ENCODE measurements at places on chromosomes 11 and 22.

- DNase-seq = no peak
Observed at GRCh38 chr22:33792832-33793231, 127.4 kb downstream of the LARGE1 start.

DNA sequence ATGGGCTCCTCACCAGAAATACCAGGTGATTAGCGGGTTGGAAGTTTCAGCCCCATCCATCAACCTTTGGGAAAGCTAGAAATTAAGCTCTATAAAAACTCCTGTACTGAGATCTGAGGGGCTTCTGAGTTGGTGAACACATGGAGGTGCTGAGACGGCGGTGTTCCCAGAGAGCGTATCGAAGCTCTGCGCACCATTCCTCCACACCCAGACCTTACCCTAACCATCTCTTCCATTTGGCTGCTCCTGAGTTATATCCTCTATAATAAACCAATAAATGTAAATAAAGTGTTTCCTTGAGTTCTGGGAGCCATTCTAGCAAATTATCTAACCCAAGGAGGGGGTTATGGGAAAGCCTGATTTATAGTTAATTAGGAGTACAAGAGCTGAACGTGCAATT is 41.4 kb downstream of the TMEM123 start:
- no peak for DNase-seq

DNA sequence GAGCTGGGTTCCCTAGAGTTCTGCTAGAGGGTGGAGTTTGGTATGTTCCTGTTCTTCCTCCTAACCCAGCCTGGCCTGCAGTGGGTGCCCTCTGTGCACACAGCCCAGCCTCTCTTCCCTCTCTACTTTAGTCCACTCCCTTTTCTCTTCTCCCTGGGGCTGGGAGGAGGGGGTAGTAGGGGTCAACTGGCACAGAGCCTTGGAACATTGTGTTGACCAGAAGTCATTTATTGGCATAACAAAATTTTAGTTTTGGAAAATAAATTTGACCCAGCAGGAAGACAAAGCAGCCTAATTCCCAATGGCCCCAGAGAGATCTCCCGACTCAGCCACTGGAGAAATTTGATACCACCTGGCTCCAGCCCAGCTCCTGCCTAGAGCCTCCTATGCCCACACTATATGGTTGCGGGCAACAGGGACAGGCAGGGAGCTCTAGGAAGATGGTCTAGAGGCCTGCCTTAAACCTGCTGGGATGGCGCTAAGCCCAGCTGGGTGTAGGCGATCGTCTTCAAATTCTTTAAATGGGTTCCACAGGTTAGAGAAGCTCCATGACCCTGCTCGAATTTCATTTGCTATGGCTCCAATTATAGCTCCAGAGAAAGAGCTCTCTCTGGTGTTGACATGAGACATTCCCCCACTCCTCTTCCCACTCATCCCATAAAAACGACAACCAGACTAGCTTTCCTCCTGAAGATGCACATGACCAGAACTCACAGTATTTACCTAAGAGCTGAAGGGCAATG is 9.9 kb downstream of the PCSK7 start:
- DNase-seq = no peak

DNA sequence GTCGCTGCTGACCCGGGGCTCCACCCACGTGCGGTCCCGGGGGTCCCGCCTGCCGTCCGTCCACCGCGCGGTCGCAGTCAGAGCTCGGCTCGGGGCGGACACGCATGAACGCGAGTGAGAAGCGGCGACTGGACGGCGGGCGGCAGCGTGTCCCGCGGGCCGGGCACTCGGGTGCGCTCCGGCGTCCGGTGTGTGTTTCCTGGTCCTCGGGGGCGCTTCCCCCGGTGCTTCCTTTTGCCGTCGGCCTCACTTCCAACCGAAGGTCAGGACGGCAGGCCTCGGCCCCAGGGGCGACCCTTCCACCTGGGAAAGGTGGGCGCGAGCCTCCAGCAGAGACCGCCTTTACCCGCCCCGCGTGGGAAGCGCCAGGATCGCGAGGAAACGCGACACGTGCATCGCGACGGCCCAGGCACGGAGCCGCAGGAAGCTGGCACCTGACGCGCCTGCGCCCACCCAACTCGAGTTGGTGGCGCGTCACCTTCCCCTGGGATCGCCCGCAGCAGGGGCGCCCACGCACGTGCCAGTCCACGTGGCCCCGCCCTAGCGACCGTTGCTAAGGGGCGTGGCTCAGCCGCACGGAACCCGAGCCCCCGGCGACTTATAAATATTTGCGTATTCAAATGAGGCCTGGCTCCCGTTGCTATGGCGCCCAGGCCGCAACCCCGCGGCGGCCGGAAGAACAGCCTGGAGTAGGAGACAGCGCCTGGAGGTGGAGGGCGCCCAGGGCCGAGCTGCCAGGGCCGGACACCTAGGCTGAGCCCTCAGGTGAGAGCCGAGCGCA is at the start of gene LRRC56:
TSS of gene LRRC56 (plus strand) at position 687 of the 781 bp plus-strand sequence. CDS start 3,158 bp downstream, outside the sequence.
- DNase-seq = no peak

GRCh38 chr11:117391181-117391580 is 63.5 kb downstream of the CEP164 start:
- no peak for DNase-seq

DNA sequence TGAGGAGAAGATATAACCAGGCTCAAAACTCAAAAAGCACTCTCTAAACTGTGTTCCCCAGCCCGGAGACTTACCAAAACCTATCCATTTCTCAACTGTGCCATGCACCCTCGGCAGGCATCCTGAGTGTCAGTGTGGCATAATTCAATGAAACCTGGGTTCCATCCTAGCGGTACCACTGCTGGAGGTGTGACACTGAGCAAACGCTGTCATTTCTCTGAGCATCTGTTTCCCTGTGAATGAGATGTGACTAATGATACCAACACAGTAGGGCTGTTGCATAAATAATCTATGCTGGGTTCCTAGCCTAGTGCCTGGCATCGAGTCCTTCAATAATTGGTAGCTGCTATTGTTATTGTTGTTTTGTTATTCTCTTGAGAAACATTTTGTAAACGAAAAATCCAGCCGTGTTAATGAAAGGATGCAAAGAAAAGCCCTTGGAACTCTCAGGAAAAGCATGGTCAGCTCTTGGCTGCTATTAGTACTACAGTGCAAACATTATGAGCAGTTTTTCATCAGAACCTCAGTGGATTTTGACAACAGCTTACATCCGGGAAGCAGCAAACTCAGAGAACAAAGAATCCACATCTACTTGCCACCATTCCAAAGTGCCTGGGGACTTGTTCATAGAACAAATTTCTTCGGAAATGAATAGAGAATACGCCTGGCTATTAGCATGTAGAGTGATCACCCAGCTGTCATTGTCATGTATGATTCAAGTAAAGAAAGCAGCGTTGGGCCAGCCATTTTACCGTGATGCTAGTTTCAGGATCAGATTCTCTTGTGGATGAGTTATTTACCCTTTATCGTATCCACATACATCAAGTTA is 53.7 kb downstream of the TECTA start:
- DNase-seq = no peak

- no peak for DNase-seq
Observed at GRCh38 chr11:12213883-12214282, 103.5 kb downstream of the MICAL2 start.

- DNase-seq = no peak
Observed at GRCh38 chr11:75099635-75100034, 3.0 kb upstream of the OR2AT4 start.

- DNase-seq = peak; percentile 23
Observed at GRCh38 chr11:44617671-44618461, 52.4 kb downstream of the CD82 start.

DNA sequence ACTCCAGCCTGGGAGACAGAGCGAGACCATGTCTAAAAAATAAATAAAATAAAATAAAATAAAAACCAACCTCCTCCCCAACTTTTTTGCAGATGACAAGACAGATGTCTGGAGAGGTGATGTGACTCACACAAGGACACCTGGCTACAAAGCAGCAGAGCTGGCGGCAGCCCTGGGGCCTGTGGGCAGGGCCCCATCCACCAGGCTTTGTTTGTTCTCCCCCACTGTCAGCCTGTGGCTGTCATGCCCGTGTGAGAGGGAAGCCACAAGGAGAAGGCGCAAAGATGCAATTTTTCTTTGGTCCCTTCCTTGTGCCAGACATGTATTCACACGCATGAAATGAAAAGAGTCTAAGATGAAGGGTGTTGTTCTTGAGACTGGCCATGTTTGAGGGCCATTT is 16.6 kb downstream of the CD59 start:
- DNase-seq = no peak

DNA sequence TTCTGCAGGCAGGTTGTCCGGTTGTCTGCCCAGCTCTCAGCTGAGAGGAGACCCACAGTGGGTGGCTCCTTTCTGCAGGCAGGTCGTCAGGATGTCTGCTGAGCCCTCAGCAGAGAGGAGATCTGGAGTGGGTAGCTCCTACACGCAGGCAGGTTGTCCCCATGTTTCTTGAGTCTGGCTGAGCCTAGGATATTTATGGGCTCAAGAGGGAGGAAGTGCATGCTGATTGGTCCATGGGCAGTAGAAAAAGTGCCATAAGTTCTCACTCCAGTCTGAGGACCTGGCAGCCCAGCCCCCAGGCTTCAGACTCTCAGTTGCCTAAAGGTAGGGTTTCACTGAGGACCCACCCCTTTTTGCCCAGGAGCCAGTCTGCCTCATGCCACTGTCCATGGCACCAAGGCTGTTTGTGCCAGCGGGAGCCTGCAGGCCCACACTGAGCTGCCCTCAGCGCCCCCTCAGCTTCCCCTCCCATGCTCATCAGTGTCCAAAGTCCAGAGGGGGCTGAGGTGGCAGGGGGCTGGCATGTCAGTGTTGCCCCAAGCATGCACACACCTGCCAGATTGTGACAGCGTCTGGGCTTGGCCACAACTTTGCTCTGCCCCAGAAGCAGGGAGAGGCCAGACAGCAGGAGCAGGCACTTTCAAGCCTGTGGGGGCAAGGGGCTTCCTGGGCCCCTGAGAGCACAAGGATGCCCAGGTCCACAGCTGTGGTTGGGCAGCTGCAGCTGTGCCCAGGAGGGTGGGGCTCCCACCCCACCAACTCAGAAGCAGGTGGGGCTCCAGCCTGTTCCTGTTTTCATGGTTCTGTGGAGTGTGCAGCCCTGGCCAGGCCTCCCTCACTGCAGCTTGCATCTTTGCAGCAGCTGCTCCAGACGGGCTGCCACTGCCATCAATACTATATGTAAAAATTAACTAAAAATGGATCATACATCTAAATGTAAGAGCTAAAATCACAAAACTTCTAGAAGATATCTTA is 3.8 kb upstream of the RNF141 start:
- no peak for DNase-seq

DNA sequence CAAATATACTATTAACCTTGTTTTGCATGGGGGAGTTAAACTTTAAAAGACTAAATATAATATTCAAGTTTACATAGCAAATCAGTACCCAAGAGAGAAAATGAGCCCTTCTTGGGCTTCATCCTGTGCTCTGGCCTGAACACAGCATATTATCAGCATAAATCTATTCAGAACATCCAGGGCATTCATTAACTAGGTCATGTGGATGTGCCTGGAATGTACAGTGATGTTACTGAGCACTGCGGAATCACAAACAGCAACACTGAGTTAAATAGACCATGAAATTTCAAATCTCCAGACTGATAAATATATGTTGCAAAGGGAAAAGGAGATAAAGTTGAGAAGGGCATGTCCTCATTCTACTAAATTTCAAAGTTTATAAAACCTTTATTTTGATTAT is 426.4 kb downstream of the AASDHPPT start:
- no peak for DNase-seq

DNA sequence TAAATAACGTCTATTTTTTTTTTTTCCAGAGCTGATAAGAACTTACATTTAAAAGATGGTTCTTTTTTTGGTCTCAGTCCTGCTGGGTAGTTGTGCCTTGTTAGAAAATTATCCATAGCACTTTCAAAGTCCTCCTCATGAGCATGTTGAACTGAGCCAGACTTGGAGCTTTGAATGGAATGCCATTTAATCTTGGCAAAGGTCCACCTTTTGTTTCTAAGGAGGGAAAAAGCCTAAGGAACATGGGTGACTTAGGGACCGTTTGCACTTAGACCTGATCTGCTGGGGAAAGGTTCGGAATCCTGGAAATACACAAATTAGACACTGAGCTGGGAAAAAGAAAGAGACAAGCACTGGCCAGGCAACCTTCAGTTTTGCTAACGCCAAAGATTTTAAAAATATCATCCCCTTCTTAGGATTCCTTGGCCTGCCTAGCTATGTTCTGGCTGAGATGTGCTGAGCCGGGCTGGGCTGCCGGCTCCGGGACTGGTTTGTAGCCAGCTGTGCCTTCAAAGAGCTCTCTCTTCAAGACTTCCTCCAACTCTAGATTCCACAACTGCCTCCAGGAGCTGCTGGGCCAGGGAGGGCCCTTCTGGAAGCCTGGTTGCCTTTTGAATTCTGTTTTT is 67.4 kb downstream of the ENDOD1 start:
- DNase-seq = no peak

DNA sequence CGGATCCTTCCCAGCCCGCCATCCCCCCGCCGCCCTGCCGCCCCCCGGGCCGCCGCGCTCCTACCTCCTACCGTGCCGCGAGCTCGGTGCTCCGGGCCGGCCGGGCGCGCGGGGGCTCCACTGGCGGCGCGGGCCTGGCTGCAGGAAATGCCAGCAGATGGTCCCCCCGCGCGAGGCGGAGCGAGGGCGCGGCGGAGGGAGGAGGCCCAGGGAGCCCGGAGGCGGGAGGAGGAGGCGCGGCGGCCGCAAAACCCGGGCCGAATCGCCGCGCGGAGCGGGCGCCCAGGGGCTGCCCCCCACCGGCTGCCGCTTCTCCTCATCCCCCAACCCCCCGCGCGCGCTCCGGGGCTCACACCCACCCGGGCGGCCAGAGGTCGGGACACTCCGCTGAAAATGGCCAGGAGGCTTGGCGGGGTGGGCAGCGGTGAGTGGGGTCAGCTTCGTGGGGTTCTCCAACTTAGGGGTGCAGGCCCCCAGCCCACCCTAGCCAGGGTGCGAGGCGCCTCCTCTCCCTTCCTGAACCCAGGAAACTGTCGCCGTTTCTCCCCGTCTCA is at the start of gene OSBPL5:
TSS of gene OSBPL5 (minus strand) at position 159 of the 554 bp plus-strand sequence. CDS start 36,162 bp downstream, outside the sequence.
- peak; percentile 72 for DNase-seq

GRCh38 chr22:32103658-32104315 is 55.3 kb downstream of the C22orf42 start:
- no peak for DNase-seq

- no peak for DNase-seq
Observed at GRCh38 chr11:106681435-106681834, 336.8 kb downstream of the GUCY1A2 start.

DNA sequence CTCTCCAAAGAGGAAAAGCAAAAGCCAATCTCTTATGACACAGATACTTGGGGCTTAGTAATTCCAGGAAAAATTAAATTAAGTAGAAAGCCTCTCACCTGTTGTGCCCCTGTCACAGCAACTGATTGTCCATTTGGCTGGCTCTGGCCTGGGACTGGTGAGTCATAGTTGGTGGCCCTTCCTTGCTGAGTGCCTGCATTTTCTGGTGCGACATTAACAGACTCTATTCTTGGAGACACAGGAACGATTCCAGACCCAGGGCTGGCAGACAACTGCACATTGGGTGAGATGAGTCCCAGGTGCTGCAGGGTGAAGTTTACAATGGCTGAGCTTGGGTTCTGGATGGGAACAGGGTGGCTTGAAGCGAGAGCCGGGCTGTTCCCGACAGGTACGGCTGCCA is 15.6 kb downstream of the E2F8 start:
- no peak for DNase-seq

GRCh38 chr11:77669848-77670511 is 32.4 kb upstream of the CLNS1A start:
- DNase-seq = no peak

Measured in dorsolateral prefrontal cortex (tissue), 122 donors.